ENCODE measurements at places on chromosomes 11 and 22.

DNA sequence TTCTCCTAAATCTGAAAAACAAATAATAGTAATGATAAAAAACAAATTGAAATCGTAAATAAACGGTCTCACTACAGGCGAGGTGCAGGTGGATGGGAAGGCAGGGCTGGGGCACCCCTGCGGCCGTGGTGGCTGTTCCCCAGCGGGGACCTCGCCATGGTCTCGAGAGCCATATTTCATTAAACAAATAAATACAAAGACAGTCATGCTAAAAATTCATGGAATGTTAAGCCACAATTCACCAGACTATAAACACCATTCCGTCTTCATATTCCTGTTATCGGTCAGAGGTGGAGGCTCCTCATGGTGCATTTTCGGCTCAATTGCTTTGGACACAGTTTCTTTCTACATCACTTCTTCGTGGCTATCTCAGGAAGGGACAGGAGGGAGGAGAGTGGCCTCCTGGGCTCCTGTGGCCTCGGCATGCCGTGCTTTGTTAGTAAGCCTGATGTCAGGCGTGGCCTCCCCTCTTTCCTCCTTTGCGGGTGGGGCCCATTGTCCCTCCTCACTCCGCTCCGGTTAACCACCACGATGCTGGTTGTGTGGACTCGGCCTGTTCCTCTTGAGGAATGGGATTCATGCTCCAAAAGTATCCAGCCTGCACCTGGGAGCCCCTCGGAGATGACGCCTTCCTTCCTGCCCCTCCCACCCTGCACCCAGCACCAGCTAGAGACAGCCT, 16.1 kb upstream of the BRSK2 start:
- no peak for DNase-seq

DNA sequence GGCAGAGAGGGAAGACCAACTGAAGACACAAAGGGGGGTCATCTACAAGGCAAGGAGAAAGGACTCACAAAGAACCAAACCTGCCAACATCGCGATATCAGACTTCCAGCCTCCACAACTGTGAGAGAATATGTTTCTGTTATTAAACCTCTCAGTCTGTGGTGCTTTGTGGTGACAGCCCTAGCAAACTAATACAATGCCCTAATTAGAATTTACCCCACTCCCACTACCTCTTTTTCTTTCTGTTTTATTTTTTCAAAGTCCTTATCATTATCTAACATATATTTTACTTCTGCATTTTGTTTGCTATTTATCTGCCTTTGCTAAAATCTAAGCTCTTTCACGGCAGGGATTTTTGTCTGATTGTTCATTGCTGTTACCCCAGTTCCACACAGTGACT, 2.5 kb upstream of the OR52D1 start:
- DNase-seq, result no peak

DNA sequence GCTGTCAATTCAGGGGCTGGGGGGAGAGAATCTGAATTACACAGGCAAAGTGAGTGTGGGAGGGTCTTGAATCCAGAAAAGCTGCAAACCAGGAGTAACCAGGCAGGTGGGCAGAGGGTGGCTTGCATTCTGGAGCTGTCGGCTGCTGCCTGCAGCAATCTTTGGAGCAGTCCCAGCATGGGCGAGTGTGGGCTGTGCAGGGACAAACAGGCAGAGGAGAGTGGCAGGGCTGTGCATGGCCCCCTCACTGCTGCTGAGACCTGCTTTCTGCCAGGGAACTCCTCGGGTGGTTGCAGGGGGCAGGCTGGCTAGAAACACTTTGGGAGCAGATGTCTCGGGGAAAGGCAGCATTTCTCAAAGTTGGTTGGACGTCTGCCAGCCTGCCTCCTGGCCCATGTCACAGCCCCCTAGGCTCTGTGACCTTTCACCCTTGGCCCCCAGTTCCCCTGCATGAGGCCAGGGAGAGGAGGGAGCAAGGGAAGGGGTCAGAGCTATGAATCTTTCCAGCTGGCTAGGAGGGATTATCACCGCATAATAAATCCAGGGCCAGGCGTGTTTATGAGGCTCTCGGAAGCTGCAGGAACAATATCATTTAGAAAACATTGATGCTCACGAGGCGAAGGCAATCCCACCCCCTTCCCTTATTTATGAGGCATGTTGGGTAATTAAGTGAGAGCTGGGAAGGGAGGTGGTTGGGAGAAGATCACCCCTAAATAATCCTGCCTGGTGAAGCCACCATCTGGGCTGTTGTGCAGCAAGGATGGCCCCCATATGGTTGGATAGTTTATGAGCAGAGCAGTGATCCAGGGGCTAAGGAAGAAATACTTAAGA, 212.3 kb upstream of the NCAM1 start:
- DNase-seq, result no peak

DNA sequence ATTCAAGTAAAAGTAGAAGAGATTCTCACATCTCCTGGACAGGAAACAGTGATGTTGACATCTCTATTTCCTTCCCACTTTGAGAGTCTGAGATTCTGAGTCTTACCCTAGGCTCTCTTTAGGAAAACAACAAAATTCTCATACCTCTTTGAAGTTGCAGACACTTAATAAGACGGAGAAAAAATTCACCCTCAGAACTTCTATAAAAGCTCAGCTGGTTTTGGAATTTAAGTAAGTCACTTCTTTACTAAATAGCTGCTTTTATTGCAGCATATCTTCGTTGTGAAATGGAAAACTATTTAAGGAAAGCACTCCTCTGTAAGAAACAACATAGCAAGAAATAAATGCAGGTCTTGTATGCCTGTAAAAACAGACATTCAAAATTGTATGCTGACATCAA, 79.1 kb downstream of the MSANTD4 start:
- DNase-seq, result no peak

GRCh38 chr11:66275396-66275795, 2.6 kb upstream of the CNIH2 start:
- DNase-seq, result no peak

DNA sequence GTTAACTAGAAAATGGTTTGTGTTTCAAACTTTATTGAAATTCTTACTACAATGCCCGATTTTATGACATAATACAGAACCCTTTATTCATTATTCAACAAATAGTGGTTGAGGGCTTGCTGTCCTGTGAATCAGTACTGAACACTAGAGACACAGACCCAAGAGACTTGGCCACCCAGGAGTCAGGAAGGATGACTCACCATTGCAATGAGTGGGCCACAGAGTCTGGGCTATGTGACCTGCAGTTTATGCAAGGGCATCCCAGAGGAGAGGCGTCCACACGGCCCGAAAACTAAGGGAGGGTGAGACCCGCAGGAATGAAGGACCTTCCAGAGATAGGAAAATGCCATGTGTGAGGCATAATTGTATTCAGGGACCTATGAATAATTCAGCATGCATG, 143.8 kb upstream of the DDI1 start:
- DNase-seq, result no peak

DNA sequence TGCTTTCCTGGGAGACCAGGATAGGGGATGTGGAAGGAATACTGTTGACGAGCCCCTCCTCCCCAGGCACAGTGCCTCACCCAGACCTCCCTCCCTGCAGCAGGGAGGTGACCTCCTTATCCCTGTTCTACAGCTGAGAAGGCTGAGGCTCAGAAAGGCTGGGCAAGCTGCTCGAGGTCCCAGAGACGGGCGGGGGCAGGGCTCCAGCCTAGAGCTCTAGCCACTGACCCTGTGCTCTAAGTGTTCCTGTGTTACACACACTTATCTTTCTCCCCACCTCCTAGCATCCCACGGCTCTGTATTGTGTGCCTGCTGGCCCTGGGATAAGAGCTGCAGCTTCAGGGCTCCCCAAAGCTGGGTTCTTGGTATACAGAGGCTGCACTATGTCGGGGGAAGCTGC, 7.9 kb downstream of the CCDC134 start:
- peak; percentile 79 for DNase-seq

GRCh38 chr11:4922304-4922703, 1.8 kb downstream of the OR51G1 start:
- peak; percentile 1 for DNase-seq

DNA sequence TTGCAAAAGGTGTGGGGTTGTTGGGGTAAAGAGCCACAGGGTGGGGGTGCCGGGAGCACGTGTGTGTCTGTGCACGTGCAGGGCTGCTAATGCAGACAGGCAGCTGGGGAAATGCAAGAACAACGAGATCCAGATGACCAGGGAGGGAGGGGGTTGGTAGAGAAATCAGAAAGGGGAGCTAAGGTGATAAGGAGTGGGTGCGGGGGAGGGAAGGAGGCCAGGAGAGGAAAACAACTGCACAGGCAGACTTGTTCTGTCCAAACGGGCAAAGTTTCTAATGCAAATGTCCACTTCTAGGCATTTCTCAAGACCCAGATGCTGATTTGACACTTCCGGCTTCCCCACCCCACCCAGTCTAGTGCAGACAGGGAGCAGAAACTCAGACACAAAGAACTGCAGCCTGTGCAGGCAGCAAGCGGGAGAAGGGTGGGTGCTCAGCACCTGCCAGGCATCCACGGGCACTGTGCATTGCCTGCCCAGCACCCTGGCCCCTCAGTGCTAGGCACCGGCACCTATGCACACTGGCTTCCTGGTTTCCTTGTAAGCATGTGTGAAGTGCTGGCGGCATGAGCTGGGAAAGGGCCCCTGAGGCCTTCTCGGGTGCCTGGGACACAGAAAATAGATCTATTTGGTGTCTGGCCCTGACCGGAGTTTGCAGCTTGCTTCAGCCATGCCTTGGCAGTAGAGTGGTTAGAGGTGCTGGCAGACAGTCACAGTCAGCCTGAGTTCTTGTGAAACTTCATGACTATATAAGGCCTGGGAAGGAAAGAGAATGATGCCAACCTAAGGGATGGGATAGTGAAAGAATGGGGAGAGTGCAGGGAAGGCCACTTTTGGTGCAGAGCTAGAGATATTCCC, 220.1 kb upstream of the SORL1-AS1 start:
- DNase-seq, result no peak

GRCh38 chr11:67492069-67492727, 9.4 kb downstream of the AIP start:
- no peak for DNase-seq

DNA sequence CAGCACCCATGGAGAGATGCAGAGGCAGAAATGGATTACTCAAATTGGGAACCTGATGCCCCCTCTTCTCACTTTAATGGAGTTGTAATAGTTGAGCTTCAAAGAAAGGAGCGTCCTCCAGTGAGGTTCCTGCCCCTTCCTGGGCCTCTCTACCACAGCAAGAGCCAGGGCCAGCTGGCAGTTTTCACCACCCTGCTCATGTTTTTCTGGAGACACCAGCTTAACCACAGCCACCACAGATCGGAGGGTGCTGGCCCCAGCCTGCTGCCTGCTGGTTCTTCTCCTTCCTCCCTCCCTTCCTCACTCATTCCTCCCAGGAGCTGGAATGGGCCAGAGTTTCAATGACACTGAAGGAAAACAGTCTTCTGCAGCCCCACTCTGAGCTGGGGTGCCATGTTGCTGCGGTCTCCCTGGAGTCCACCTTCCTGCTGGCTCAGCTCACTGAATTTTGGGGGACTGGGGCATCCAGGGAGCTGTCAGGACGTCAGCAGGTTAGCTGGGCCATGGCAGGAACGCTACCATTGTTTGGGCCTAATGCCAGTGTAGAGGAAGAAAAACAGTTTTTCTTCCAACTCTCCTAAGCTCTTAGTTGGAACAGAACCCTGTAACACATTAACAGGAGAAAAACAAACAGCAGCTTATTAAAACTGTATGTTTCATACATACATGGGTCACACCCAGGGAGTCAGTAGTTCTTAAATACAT, 57.7 kb downstream of the TRAF6 start:
- peak; percentile 82 for DNase-seq

- no peak for DNase-seq
Observed at GRCh38 chr11:6248248-6248647, 9.4 kb downstream of the CNGA4 start.

All from hematopoietic multipotent progenitor cell treated with erythropoietin and hydrocortisone succinate and interleukin-3 and kit ligand, for 6 days (in vitro differentiated cells).